ENCODE measurements at places on chromosomes 5 and 9.

DNA sequence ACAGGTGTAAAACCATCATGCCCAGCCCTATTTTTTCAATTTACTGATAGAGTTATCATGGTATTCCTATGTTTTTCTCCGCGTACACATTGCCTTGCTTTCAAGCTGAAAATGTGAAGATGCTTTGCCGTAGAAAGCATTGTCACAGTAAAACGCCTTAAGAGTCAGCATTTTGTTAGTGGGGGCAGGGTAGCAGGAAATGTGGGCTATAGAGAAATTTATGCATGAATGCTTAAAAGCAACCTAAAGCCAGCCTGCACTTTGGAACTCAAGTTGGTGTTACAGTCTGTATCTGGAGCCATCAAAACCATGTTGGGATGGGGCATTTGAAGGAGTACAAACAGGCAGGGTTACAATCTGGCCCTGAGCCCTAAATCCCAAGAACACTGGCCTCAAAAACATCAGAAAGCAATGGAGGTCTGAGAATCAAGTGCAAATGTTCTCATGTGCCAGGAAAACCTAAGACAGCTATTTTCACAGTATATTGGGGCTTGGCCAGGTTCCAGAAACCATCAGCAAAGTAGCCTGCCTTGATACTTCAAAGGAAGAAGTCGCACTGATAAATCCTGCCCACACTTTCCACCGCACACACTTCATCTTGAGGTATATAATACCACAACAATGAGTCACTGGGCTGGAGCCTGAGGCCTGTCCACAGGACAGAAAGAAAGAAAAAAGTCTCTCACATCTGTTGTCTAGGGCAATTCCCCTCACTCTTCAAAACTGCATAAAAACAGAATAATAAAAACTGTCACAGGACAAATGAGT is 313.8 kb downstream of the ENC1 start:
- peak; percentile 24 for DNase-seq

GRCh38 chr5:33043343-33043997 is 332.3 kb downstream of the NPR3 start:
- no peak for DNase-seq

DNA sequence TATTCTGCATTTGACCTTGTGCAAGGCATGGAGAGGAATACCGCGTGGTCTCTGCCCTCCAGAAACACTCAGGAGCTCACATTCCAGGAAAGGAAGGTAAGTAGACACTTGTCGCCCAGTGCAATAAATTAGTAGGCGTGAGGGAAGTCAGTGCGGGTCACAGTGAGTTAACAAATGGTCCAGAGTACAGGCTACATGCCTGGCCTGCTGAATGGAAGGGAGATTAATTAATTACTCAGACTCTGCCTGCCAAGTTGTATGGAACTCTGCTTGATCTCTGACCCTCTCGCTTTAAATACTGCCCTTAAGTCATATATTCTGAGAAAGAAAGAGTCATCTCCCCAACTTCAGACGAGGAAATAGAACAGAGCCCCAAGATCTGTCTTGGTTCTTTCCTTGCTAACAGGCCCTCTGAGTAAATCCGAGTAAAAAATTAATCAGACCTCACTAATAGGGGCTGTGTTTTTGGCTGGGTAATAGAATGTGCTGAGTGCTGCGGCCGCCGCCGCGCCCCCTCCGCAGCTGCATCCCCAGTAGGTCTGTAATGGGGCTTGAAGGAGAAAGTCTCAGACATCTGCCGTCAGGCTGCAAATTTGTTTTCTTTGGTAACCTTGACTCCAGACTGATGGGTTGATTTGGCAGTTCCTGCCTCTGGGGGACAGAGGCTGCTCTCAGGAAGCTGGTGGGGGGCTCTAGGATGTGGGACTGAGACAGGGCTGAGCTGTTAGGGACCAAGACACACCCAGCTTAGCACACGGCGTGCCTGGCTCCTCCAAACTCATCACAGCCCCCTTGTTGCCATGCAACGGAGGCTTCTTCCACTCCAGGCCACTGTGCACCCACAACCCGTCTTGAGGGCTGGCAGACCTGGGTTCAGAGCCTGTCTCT is 144.4 kb downstream of the NSG2 start:
- DNase-seq: no peak

GRCh38 chr5:103973669-103974068 is 411.1 kb upstream of the NUDT12 start:
- DNase-seq: no peak

- no peak for DNase-seq
Measured at GRCh38 chr9:16928179-16928945, 57.9 kb upstream of the BNC2 start.

DNA sequence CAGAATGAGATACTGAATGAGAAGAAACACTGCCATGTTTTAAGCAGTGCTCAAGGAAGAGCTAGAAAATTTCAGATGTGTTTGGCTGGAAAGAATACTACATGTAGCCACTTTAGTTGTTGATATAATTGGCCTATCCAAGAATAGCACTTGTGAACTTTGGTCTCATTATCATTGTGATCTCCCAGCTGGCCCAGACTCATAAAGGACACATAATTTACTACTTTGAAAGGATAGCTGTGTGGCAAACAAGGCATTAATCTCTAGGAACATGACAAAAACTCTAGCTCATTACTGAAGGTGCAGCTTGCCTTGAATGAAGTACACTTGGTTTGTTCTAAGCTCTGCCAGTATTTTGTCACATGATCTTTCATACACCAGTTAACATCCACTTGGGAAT is 356.3 kb downstream of the CSNK1G3 start:
- no peak for DNase-seq
